Neural progenitor cell (in vitro differentiated cells): ENCODE measurements at places on chromosomes 7 and 10. TPM values are rescaled to one million over a fixed set of nuclear protein-coding genes. Genes with fewer than 3 reads are reported as not detected.

DNA sequence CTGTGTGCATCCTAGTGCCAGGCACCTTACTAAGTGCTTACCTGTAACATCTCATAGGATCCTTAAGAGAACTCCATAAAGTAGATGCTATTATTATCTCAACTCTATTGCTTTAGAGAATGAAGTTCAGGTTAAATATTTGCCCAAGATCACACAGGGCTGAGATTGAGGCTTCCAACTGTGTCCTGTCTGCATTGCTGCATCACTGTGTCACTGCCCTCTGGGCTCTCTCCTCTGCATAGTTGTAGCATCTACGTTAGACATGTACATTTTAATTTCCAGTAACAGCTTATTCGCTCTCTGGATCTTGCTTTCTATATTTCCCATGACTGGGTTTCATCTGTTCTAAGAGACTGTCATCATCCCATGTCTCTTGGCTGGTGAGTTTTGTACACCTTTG is 63.6 kb upstream of the FZD8 start:
- H3K4me3 ChIP-seq = no peak overlapping the region
- H3K4me1 ChIP-seq = no peaks in the 10 kb centered on the region
- H3K36me3 ChIP-seq = no peaks in the 10 kb centered on the region
- no peaks in the 10 kb centered on the region for H3K27me3 ChIP-seq
- H3K27ac ChIP-seq = no peak overlapping the region

DNA sequence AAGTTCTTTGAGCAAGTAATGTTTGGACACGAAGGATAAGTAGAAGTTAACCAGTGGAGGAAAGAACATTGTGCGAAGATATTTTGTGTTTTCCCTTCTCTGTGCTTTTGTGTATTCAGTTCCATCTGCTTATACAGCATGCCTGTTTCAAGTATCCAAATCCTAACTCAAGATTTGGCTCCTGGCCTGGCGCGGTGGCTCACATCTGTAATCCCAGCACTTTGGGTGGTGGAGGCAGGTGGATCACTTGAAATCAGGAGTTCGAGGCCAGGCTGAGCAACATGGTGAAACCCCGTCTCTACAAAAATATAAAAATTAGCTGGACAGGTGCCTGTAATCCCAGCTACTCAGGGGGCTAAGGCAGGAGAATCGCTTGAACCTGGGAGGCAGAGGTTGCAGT is 40.8 kb upstream of the TPST1 start:
- H3K4me1 ChIP-seq = no peaks in the 10 kb centered on the region
- H3K36me3 ChIP-seq = no peaks in the 10 kb centered on the region
- no peak overlapping the region for H3K27ac ChIP-seq

DNA sequence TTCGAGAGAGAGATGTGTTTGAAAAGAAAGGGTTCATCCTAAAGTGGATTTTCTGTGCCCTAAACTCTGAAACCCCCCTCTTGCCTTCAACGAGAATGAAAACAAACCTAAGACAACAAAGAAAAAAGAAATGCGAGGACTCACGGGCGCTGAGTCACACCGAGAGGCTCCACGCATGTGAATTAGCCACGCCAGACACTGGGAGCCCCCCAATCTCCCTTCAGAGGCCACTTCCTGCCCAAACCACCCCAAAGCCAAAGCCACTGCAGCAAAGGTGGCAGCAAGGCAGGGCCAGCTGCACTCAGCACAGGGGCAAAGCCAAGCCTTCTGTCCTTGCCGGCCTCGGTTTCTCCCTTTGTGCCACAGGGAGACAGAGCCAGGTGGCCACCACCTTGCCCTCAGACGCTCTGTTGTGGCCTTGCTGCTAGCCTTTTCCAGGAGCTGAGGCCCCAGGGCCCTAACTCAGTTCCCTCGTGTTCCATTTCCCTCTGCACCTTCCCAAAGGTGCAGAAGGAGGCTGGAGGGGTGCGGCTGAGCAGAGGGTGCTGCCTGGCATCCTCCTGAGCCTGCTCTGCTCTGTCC is 93.3 kb downstream of the FAM53B start:
- no peaks in the 10 kb centered on the region for H3K27me3 ChIP-seq
- peaks cover 27% of the 10 kb centered on the region for H3K4me1 ChIP-seq
- no peaks in the 10 kb centered on the region for H3K36me3 ChIP-seq
- H3K27ac ChIP-seq = peak overlapping the region; percentile 29

GRCh38 chr10:130039141-130039540 is 71.5 kb downstream of the C10orf143 start:
- no peak overlapping the region for H3K4me3 ChIP-seq
- H3K27ac ChIP-seq = no peak overlapping the region
- H3K4me1 ChIP-seq = no peaks in the 10 kb centered on the region
- H3K36me3 ChIP-seq = no peaks in the 10 kb centered on the region

DNA sequence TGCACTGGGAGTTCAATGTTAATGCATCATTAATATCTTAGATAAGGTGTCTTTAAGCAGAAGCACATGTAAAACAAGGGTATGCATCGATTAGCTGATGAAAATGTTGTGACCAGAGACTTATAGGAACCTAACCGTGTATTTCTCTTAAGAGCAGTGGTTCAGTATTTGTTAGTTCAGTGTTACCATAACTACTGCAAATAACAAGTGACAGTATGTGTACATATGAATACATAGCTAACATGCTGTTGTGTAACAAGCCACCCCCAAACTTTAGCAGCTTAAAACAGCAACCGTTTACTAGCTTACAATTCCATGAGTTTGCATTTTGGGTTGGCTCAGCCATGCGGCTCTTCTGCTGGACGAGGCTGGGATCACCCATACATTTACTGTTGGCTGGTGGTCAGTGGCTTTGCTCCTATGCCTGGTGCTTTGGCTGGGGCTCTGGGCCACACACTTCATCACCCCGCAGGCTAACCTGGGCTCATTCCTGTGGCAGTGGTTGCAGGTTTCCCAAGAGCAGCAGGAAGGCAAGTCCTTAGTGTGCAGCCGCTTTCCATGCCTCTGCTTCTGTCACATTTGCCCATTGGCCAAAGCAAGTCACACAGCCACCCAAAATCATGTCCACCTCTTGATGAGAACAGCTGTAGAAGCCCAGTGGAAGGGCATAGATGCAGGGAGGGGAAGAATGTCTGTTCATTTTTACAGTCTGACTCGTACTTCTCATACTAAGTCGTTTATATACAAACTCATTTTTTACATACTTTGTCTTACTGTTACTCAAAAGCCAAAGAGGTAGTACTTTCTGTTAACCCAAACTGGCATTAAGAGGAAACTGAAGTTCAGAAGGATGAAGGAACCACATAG is 103.3 kb upstream of the GATA3 start:
- H3K4me1 ChIP-seq = no peaks in the 10 kb centered on the region
- H3K36me3 ChIP-seq = no peaks in the 10 kb centered on the region
- no peak overlapping the region for H3K27ac ChIP-seq

DNA sequence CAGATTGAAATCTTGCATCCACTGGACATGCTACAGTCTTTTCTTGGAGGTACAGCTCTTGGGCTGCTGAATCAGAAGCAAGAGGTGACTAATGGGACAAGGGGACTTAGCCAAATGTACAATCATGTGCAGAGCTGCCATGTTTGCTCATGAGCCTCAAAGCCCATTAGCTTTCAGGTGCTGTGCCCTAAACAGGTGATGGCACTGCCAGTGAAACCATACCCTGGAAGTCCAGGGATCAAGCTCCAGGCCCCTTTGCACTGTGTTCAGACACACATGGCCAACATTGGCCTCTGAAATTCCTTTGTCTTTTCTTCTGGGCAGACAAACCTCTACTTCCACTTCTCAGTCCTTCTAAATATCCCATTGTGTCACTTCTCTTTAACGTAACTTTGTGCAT is 328.2 kb downstream of the GRID1 start:
- DNase-seq = no peak
- no peak overlapping the region for H3K4me3 ChIP-seq
- H3K27ac ChIP-seq = no peak overlapping the region

- DNase-seq = no peak
- no peaks in the 10 kb centered on the region for H3K27me3 ChIP-seq
- peaks cover 10% of the 10 kb centered on the region for H3K4me1 ChIP-seq
- no peak overlapping the region for H3K4me3 ChIP-seq
- H3K27ac ChIP-seq = no peak overlapping the region
Observed at GRCh38 chr10:77041636-77042258, 595.9 kb downstream of the KCNMA1 start.

GRCh38 chr10:101223274-101224059 is 5.8 kb downstream of the LBX1 start:
- H3K36me3 ChIP-seq = no peaks in the 10 kb centered on the region
- H3K27me3 ChIP-seq = peaks cover 100% of the 10 kb centered on the region
- DNase-seq = peak; percentile 61

DNA sequence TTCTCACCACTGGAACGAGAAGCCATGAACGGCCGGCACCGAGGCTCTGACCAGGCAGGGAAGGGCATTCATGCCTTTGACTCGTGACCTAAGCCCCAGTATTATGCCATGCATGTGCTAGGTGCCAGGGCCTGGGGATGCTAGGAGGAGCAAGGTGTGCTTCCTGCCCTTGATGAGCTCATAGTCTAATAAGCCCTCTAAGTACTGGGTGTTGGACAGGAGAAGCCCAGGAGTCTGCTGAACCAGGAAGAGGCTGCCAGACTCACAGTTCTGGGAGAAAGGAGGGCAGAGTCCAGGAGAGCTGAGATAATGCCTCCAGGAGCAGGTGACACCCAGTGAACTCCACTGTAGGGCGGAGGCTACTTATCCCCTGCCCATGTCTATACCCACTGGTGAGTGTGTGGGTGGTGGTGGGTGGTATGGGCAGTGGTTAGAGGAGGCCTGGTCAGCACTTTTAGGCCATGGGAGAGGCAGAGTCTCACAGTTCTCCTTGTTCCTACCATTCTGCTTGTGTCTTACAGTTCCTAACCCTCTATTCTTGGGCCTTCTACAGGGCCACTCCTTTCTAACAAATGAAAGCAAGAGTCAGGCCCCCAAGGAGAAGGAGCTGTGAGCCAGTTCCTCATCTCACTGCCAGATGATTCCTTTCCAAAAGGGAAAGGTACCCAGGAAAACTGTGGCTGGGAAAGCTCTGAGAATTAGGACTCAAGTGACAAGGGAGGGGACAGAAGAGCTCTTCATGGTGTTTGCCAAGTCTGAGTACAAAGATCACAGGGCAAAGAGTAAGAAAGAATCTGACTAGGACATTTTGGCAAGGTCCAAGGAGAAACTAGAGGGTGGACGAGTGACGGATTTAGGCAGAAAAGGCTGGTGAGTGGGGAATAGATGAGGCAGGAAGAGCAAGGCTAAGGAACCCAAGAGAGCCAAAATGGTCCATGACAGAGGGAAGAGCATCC is 3.6 kb upstream of the MXI1 start:
- no peak overlapping the region for H3K4me3 ChIP-seq
- no peak for DNase-seq

- H3K36me3 ChIP-seq = no peaks in the 10 kb centered on the region
- H3K27me3 ChIP-seq = no peaks in the 10 kb centered on the region
- peaks cover 18% of the 10 kb centered on the region for H3K4me1 ChIP-seq
- no peak overlapping the region for H3K27ac ChIP-seq
Observed at GRCh38 chr10:72077275-72077990, 10.9 kb downstream of the SPOCK2 start.

DNA sequence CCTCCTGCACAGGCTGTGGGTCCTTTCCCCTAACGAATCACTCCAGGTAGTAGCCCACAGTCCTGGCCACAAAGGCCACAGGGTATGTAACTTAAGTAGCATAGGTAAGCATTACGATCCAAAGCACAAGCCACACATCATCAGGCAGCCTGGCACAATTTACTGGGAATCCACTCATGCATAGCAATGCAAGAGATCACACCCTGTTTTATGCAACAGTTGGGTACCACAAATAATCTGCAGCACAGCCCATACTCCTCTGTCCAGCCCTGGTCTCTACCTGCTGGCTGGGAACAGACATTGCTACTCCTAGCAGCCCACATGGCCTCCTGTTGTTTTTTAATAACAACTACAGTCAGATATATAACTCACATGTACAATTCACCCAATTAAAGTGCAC is 34.3 kb downstream of the SRPK2 start:
- H3K4me1 ChIP-seq = peaks cover 21% of the 10 kb centered on the region
- no peak overlapping the region for H3K4me3 ChIP-seq
- no peaks in the 10 kb centered on the region for H3K27me3 ChIP-seq
- no peak for DNase-seq
- H3K27ac ChIP-seq = no peak overlapping the region
- H3K36me3 ChIP-seq = no peaks in the 10 kb centered on the region

DNA sequence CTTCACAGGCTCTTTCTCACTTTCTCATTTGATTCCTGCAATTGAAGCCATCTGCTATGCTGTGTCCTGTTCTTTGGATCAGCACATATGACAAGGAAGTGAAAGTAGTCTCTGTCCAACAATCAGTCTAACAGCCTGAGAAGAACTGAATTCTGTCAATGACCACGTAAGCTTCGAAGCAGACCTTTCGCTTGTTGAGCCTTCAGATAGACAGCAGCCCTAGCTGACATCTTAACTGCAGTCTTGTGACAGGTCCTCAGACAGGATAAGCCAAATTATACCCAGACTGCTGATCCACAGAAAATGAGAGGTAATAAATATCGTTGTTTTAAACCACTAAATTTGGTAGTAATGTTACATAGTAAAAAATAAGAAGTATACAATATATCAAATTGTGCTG is 691.0 kb upstream of the LRRTM3 start:
- H3K4me3 ChIP-seq = no peak overlapping the region
- DNase-seq = peak; percentile 7
- H3K4me1 ChIP-seq = no peaks in the 10 kb centered on the region
- H3K27ac ChIP-seq = no peak overlapping the region
- no peaks in the 10 kb centered on the region for H3K36me3 ChIP-seq

Gene NPC1L1
- total RNA-seq = 0.09 TPM in 1 of 2 replicates, not detected in the other

Gene IPMK
- 8.6 and 14.3 TPM in 2 replicates for total RNA-seq

Gene UCN3
- total RNA-seq = not detected in 2 replicates

Gene EFCAB10
- total RNA-seq = 1.1 and 5.0 TPM in 2 replicates

Gene SLC13A1
- not detected in 2 replicates for total RNA-seq

Gene VSTM4
- total RNA-seq = 0.92 and 1.2 TPM in 2 replicates
